ENCODE measurements at places on chromosomes 4 and X.

- DNase-seq, result no peak
Measured at GRCh38 chr4:173531086-173531965, 1.3 kb upstream of the HAND2 start.

GRCh38 chr4:99248714-99249113, 29.7 kb upstream of the ADH6 start:
- no peak for DNase-seq

DNA sequence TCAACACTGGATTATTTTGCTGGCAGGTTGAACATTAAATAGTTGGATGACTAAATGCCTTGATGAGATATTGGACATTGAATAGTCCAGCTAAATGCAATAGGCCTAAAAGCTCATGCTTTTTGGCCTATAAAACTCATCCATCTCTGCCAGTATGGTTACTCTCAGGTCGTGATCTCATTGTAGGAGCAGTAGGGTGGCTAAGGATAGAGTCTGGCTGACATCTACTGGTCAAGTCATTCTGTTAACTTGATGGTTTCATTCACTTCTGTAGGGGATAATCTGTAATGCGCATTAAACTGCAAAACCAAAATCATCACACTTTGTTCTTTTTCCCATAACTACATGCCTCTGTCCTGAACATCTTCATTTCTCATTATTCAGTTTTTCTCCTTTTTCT, 227.0 kb downstream of the DKK2 start:
- DNase-seq, result no peak

GRCh38 chr4:172404676-172405075, 591.5 kb downstream of the GALNTL6 start:
- no peak for DNase-seq

DNA sequence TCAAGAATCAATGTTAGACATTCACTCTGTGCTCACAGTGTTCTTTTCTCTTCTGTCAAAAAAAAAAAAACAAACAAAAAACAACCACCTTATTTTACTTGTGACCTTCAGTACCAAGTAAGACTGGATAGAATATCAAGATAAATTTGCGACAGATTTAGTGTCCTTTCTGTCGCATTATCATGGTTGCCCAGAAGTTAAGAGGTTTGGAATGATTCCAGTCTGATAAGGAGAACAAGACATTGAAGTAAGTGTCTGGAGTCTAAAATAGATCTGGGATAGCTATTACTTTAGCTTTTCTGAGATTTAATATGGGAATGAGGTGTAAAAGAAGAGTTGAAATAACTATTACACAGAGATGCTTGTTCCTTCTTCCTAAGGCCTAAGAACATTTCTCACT, 31.7 kb downstream of the SNCA start:
- no peak for DNase-seq

- DNase-seq, result no peak
Measured at GRCh38 chr4:15717657-15718416, 15.0 kb downstream of the BST1 start.

GRCh38 chr4:20432088-20432487, 180.4 kb downstream of the SLIT2 start:
- no peak for DNase-seq

- no peak for DNase-seq
Measured at GRCh38 chr4:40281913-40282312, 53.2 kb upstream of the CHRNA9 start.

- DNase-seq, result no peak
Measured at GRCh38 chr4:181331214-181331613, 912.0 kb upstream of the TENM3 start.

DNA sequence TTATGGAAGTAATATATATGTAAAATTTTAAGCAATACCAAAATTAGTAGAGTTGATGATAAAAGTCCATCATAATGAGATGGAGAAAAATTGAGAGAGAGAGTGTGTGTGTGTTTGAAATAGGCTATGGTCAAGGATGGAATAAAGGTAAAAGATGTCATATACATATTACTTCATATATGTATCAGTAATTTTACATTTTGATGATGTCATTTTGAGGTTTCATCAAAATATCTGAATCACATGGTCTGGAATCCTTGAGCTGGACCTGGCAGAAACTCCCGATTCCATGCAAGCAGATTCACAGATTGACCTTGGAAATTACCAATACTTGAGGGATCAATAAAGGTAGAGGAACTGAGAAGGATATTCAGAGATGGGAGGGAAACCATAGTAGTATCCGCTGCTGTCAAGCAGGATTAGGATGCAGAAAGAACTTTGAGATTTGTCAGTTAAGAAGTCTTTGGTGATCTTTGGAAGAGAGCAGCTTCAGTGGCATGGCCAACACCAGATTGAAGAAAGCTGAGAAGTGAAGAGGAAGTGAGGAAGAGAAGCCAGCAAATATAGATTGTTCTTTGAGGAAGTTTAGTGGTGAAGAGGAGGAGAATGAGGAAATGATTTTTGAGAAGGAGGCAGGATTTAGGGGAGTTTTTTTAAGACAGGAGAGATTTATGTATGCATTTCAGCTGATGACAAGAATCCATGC, 21.5 kb downstream of the DNAAF6 start:
- no peak for DNase-seq

DNA sequence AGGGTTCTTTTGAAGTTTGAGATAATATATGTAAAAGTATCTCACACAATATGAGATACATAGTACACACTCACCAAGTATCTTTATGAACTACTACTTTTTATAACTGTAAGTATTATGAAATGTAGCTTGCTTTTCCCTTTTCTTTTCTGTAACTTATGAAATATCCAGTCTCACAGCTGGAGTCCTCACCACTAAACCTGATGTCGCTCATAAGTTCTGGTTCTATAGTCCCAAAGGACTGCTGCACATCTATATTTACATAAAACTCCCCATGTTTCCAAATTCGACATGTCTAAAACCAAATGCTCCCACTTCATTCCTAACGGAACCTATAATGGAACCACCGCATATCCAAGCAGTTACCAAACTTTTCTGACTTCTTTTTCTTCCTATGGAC, 186.5 kb upstream of the SLC7A11 start:
- DNase-seq, result no peak

DNA sequence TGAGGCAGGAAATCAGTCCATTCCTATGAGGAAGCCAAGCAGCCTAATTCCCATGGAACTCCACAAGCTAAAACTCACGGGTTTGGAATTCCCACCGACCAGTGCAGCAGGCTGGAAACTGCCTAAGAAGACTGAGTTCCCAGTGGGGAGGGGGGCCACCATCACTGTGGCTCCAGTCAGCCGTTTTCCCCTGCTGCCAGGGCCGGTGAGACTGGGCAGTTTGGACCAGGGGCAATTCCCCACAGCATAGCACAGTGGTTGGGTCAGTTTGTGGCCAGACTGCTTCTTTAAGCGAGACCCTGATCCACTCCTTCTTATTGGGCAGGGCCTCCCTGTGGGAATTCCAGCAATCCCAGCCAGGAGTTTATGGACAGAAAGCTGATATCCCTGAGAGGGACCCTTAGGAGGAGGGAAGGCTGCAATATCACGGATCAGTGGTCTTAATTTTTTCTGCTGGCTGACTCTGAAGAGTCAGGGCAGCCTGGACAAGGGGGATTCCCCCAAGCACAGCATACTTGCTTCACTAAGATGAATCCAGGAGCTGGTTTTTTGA, 20.7 kb downstream of the PAGE5 start:
- no peak for DNase-seq

DNA sequence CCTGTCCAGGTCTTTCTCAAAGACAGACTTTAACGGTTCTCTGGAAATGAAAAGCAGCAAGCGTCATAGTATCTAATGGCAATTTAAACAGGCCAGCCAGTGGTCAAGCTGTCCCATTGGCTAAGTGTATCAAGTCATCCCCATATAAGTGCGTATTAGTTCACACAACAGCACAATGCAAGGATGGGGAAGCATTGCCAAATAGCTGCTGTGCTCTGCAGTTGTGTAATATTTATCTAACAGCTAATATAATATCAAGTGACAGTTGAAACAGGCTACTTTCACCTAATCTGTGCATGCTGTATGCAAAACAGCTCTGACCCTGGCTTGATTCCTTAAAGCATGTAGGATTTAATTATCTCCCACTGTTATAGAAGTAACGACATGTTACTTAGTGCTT, 134.8 kb upstream of the PPARGC1A start:
- DNase-seq, result no peak

GRCh38 chr4:120528428-120528827, 394.1 kb downstream of the PRDM5 start:
- no peak for DNase-seq

- DNase-seq, result no peak
Measured at GRCh38 chrX:275967-276580, 5.1 kb upstream of the PLCXD1 start.

- no peak for DNase-seq
Measured at GRCh38 chr4:109424093-109424841, 9.3 kb upstream of the SEC24B start.

DNA sequence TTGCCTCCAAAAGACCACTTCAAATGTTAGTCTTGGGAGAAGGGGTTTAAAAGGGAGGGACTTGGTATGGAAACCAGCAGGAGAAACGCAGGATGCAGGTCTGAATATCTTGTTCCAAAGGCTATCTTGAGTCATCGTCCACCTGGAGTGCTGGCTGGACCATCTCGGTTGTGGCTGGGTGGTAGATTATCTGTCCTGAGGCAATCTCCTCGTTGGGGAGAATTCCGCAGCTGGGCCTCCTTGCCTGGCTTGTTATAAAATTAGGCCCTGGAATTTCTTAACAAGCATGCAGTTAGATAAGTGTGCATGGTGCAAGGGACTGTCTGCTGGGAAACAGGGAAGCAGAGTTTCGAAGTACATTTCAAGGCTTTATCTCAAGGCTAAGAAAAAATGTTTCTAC, 2045.7 kb upstream of the TENM3 start:
- no peak for DNase-seq

DNA sequence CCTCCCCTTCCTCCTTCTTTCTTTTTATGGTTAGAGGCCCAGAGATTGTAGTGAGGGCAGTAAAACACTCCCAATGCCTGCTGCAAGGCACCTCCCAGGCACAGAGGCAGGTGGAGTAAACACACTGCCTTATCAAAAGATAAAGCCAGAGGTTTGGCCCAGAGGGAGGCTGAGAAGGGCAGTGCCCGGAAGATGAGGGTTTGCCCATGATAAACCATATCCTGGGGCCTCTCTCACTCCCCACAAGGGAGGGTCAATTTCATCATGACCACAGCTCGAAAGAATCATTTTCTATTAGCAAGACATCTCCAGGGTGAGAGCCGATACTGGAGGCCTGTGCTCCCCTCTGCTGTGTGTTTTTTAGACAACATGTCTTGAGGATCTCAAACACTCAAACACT, 98.5 kb upstream of the FAM9C start:
- no peak for DNase-seq

GRCh38 chr4:121070696-121071639, 1.4 kb downstream of the NDNF start:
- DNase-seq, result no peak

DNA sequence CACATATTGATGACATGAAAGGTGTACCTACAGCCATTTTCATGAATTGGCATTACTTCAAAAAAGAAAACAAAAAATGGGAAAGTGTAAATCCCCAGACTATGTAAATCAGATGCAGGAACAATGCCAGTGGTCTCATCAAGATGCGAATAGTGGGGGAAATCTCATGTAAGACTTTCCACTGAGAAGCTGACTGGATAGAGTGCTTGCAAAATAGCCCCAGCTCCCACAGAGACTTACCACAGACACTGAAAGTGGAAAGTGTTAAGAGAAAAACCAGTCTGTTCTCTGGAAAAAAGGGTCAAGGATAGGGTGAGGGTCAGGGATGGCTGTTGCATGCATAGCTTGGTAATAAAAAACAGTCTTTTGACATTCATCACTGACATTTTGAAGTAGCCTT, 73.2 kb upstream of the ARMCX2 start:
- DNase-seq, result no peak

DNA sequence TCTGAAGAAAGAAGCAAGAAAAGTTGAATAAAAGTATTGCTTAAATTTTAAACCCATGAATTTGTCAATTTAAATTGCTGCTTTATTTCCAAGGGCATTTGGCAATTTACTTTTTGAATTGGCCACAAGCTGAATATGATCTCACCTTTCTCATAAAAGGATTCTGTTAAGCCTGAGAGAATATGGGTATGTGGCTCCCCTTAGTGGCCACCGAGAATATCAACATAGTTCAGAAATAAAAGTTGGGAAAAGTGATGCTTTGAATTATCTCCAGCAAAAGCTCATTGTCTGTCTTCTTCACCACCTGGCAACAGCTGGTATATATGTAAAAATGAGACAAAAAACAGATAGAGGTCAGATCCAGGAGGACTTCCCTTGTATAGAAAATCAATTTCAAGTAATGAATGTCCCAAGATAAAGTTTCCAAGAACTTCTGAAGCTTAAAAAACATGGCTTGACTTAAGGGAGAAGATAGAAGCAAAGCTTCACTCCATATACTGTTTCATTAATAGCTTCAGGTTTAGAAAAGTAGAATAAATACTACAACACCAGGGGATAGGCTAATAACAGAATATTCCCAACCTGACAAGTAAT, 290.7 kb upstream of the FAM241A start:
- no peak for DNase-seq

DNA sequence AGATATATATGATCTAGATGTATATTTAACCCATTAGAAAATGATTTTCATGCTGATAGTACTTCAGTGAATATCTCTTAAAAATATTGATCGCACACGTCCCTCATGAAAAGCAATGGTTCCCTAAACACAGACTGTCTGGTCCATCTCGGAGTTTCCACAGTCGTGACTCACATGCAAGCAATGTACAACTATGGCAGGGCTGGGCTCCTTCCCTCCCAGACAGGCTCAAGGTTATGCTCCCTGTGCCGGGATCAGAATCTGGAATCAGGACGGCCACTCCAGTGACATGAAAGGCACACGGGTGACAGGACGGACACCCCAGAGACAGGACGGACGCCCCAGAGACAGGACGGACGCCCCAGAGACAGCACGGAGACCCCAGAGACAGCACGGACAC, 40.2 kb upstream of the PPP2R3B start:
- DNase-seq, result no peak
